ENCODE measurements at places on chromosomes 16 and 17.
A peak's percentile ranks its signal among the peaks of the same experiment; 100 is the strongest.

DNA sequence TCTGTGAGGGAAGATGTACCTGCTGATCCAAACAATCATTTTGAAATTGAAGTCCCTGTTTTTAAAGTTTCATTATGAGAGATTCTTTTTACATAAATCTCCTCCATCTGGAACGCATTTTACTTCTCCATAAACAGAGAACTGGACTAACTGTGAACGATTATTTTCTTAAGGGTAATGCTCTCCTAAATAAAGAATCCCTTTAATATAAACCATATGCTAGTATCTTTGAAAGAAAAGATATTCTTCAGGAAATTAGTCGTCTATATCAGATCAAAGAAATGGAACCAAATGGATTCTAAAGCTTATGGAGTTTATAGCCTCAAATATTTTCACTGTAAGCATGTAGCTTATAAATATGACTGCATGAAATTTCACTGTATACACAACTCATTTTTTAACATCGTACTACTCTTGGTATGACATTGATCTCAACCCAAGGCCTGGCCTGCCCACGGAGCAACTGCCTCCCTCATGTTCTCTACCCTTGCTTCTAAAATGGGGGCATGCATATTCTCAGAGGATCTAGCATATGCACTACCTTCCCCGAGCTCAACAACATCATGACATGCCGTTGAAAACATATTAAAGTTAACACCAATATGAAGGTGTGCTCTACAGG lies 66.4 kb downstream of the MYH10 start:
- no peak for DNase-seq

DNA sequence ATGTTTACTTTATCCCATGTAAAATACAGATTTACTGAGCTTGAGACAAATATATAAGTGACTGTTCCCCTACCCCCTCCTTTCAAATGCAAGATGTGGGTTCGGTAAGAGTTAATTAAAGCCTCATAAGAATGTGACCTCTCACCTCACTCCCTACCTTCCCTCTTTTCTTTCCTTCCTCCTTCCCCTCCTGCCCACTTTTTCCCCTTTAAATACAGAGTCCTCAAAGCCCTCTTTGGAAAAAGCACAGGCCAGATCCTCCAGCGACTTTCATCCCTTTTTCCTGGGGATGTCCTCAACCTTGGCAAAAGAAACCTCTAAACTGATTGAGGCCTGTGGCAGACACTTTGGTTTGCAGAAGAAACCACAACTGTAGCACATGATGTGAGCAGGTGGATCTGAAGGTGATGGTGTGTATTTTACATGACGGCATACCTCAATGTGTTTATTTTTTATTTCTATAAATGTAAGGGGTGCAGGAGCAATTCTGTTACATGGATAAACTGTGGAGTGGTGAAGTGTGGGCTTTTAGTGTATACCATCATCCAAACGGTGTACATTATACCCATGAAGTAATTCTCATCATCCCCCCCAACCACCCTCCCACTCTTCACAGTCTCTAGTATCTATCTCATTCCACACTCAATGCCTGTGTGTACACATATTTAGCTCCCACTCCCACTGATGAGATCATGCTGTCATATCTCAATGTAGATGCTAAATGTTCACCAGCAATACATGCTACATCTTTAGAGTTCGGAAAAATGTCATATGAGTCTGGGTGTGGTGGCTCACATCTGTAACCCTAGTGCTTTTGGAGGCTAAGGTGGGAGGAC lies 77.7 kb downstream of the XYLT1 start:
- peak; percentile 22 for DNase-seq

GRCh38 chr17:49223168-49223516 lies 7.4 kb downstream of the PHOSPHO1 start:
- DNase-seq: no peak

DNA sequence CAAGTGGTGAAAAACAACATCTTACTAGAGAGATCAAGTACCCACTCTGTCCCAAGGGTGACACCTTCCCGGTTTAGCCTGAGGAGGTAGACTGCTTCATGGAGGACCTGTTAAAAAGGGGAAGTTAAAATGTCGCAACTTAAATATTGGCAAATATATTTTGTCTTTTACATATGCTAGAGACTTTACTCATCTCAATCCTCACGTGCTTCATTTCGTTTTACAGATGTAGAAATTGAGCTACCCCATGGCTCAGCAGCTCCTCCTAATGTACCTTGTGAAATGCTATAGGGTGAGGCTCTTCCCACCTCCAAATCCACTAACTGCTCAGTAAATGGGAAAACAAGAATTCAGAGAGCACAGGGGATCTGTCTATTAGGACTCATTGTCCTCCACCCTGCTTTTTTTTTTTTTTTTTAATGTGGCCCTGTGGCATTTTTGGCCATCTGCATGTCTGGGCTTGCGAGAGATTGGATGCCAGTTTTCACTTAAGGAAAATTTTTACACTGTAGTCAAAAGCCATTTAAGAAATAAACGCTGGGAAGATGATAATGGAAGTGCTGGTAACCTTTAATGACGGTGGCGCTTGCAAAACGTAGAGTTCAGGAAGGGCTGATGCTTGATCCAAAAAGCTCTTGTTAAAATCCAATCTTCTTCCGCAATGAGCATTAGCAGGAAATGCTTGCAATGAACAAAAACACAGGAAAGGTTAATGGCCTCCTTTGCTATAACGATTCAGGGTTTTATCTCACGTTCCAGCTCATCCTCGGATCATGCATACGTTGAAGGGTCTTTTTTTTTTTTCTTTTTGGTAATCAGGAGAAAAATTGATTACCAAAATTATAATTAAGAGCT lies 39.8 kb downstream of the HSBP1 start:
- no peak for DNase-seq

DNA sequence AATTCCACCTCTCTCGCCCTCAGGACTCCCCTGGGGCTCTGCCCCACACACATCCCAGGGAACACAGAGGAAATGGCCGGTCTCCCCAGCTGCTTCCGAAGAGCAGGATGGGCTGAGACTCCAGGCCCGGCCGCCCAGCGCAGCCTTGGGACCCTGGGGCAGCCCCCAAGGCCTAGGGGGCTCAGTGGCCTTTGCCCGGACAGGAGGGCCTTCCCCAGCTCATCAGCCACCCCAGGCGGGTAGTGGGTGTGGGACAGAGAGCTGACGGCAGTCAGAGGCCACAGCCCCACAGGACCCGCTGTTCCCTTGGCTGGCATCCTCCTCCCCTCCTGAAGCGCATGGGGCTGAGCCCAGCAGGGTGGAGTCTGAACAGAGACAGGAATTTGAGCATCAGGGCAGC lies 6.2 kb upstream of the CBFA2T3 start:
- no peak for DNase-seq

- no peak for DNase-seq
These were observed 116.6 kb downstream of the PRKCB start for GRCh38 chr16:23952128-23952970.

- no peak for DNase-seq
These were observed 31.0 kb downstream of the SCNN1B start for GRCh38 chr16:23333034-23333579.

GRCh38 chr16:52573365-52574299 lies 26.7 kb upstream of the TOX3 start:
- no peak for DNase-seq

- no peak for DNase-seq
These were observed 166.8 kb upstream of the TBX2 start for GRCh38 chr17:61232871-61233270.

DNA sequence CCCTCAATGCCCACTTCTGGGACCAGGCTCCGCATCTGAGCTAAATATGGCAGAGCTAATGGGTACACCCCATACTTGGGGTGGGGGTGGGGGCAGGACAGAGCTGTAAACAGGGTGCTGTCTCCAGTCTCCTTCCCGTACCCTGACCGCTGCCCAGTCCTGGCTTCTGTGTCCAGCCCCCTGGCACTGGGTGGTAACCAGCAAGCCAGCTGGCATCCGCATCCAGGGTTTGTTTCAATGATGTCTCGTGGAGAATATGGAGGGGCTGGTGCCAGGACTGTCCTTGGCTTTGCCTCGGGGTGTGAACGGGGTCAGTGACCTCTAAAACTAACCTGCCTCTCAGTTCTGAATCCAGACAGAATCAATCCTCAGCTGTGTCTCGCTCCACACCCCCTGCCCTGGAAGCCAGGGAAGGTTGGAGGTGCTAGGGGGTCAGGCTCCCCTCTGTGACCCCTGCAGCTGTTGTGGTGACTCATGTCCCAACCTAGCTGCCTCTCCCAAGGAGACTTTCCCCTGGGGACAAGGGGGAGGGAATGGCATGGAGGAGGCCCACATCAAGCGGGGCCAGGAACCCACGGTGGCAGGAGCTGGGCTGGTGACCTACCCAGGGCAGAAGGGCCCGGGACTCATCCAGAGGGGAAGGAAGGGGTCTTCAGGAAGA lies 1.5 kb upstream of the PNMT start:
- DNase-seq: no peak

DNA sequence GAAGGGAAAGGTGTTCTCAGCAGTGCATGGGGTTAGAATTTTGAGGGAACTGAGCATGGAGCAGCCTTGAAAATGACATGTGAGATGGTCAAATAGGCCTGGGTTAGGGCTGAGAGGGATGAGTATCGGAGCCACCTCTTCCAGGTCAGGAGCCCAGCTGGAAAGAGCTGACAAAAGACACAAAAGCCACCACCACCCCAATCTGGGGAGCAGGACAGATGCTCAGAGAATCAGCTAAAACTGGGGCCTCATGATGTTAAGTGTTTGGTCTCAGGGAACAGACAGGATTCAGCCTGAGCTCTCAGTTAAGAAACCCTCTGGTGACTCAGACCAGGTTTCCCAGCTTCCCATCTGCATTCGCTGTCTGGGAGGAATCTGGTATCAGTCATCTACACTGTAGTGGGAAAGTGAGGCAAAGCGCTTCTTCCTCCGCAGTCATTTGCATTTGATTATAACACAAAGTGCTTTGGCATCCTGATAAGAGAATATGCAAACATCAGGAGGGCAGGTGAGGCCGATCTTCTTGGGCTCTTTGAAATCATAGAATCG lies 2.6 kb downstream of the WNT9B start:
- DNase-seq: no peak

GRCh38 chr16:89363621-89364393 lies 126.6 kb downstream of the ANKRD11 start:
- DNase-seq: peak; percentile 28

DNA sequence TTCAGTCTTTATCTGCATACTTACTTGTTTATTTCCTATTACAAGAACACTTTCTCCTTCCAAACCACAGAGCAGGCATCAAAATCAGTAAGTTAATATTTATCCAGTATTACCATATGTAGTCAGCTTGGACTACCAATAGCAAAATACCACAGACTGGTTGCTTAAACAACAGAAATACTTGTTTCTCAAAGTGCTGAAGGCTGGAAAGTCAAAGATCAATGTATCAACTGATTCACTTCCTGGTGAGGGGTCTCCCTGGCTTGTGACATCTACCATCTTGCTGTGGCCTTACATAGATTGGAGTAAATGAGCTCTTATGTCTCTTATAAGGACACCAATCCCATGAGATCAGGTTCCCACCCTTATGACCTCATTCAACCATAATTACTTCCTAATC lies 2.6 kb downstream of the STXBP4 start:
- no peak for DNase-seq

- DNase-seq: no peak
These were observed 16.2 kb upstream of the RMI2 start for GRCh38 chr16:11329071-11329491.

DNA sequence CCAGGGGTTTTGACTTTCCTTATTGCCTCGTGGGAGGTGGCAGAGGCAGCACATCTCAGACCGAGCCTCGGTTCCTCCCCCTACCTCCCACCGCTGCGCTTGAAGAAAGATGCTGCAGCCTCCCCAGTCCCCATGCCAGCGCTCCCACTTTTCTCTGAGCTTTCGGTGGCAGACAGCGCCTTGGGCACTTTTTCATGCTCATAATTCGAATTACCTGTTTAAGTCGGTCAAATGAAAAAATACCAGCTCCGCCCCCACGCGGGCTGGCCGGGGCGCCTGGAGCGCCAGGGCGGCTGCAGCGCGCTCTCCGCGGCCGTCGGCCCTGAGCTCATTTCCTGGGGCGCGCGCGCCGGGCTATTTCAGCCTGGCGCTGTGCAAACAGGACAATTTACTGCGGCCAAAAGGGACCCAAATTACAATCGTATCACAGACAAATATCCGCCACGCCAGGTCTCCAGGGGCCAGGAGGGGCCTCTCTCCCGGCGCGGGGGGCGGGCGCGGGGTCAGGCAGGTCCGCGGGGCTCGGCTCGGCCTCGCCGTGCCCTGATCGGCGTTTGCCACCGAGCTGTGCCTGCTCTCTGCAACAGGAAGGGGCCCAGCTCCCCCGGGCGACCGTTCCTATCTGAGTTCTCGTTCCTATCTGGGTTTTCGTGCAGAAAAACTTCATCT lies 45.0 kb downstream of the SOST start:
- DNase-seq: no peak

DNA sequence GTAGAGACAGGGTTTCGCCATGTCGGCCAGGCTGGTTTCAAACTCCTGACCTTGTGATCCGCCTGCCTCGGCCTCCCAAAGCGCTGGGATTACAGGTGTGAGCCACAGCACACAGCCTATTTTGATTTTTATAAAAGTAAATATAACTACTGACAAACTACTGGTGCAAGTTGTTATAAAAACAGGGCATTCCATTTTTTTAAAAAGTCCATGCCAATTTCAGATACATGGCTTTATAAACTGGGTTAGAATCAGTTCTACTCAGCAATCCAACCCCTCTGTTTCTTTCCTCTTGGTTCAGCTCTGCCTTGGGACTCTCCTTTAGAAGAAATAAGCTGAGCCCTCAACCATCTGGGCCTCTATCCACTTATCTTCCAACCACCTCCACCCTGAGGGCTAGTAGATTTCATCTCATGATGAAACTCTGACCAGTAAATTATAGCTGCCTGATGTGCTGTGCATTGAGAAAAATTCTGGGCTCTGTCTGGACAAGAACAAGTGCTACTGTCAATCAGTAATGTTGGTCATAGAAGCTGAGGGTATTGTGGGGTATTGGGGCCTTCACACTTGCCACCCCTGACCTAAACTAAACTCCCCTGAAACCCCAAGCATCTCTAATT lies 10.2 kb downstream of the RANBP10 start:
- DNase-seq: no peak

GRCh38 chr16:84561291-84561690 lies 56.6 kb downstream of the COTL1 start:
- DNase-seq: no peak

DNA sequence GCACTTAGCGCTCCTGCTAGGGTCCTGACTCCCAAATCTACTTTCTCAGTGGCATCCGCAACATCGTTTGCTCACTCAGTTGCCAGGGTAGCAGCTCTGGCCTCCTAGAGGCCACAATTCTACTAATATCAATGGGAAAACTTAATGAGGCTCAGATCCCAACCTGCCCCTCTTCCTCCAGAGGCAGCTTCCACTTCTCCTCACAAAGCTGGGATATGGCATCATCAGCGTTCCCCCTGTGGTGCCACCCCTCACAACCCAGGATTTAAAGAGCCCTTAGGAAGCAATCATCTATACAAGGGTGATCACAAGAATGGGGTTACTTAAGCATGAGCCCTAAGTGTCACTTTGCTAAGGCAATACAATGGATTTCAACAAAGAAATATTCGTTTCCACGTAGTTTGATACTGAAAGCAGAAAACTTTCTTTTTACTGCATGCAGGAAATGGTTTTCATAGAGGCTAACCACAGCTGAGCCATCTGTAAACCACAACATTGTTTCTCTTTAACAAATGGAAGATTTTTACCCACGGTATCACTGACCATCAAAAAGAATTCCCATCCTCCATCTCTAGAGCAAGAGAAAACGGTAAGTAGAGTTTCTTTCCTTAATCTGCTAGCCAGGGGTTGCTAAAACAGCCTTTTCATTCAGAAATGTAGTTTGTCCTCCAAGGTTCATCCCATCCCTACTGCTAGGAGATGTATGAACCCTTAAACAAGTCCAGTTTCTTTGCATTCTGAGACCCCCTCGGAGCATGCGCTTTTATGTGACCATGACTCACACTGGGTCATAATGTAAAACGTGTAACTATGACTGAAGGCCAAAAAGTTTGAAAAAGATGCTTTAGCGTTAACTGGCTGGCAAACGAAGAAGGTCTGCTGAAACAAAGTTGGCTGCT lies 68.3 kb upstream of the BCAR1 start:
- DNase-seq: peak; percentile 9

Data from central memory CD4-positive, alpha-beta T cell (primary cell).